ENCODE measurements at places on chromosomes 7 and 10.

DNA sequence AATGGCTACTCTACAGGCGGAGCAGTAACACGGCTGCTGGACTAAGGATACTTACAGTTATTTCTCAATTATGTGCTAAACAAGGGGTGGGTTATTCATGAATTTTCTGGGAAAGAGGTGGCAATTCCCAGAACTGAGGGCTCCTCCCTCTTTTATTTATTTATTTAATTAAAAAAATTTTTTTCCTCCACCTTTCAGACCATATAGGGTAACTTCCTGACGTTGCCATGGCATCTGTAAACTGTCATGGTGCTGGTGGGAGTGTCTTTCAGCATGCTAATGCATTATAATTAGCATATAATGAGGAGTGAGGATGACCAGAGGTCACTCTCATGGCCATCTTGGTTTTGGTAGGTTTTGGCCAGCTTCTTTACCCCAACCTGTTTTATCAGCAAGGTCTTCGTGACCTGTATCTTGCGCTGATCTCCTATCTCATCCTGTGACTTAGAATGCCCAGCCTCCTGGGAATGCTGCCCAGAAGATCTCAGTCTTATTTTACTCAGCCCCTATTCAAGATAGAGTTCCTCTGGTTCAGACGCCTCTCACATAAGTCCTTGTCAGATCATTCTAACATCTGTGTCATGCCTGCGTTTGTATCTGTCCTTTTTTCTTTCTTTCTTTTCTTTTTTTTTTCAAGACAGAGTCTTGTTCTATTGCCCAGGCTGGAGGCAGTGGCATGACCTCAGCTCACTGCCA lies 15.9 kb upstream of the STOX1 start:
- no peak for DNase-seq

DNA sequence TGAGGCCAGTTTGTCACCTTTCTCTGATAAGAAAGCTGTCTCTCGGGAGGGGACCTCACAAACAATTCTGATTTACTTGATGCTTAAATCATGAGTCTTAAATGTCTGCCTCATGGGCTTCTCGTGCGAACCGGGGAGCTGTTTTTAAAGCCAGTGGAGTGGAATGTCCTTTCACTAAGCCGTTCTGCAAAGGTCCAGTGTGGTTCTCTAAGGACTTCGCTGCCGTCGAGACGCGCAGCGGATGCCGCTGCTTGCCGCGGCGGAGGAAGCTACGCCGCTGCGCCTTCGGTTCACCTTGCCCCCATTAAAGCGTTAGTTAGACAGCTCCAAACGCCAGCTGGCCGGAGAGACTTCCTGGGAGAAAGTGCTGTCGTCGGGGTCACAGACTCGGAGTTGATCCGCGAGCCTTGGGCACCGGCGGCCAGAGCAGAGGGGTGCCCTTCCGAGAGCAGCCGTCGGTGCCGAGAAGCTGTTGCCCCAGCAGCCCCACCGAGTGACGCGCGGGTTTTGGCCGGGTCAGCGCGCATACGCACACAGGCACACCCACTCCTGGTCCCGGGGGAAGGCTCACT lies 1.3 kb upstream of the HMX3 start:
- DNase-seq = no peak

GRCh38 chr10:8331896-8332729 lies 277.6 kb downstream of the GATA3 start:
- no peak for DNase-seq

DNA sequence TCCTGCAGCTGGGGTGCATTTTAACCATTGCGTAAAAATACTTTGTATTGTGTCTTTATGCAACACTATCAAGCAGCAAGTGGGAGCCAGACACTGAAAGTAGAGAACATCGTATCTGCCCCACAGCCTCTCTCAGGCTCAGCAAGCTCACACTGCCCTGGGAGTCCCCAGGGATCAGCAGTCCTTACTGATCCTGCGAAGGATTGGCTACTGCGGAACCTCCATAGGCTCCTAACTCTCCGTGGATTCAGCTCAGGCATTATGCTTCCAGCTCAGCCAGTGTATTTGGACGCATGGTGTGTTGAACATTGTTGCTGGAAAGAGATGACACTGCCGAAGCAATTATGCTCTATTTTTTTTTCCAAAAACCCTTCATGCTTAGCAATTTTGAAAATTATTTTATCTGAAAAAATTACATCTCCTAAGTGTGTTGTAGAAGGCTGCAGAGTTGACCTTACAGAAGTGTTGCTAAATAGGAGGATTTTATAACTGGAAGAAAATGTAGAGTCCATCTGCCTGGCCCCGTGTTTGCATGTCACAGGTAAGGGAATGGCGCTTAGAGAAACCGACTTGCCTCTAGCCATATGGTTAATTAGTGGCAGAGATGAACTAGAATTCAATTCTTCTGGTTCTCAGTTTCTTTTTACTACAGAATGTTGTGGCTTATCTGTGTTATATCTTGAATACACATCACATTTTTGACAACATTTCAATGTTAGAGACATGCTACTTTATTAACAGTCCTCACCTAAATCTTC lies 276.4 kb upstream of the COBL start:
- no peak for DNase-seq

All from urinary bladder (tissue), 4 donors.